ENCODE measurements at places on chromosomes 11 and 22.
A peak's percentile ranks its signal among the peaks of the same experiment; 100 is the strongest.

DNA sequence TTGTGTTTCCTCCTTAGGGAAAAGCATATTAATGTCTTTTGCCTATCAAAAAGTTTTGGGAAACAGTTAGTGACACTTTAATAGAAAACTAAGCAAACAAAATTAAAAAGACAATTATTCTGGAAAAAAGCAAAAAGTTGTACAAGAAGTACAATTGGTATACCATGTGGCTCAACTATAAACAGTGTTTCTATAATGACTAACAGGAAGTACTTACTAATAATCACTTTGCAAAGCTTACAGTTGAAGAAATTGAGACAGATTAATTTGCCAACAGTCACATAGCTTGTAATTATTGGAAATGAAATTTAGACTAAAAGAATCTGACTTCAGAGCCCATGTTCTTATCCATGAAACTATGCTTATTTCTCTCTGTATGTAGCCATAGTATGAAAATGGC is 24.7 kb downstream of the PPME1 start:
- DNase-seq = no peak

DNA sequence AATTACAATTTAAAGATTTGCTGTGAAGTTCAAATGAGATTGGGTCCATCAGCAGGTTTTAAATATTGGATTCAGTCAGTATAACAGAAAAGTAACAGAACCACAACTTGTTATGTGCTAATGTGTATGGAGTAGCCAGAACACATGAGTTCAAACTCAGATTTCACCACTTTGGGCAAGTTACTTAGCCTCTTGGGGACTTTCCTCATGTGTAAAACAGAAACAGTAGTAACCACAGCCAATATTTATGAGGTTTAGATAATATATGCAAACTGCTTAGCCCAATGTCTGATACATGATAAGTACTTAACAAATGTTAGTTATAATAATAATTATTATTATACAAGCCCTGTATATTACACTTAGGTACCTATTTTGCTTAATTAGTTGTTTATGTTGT is 21.8 kb upstream of the SLC5A12 start:
- no peak for DNase-seq

GRCh38 chr11:66628061-66628603 is 10.4 kb upstream of the RBM4 start:
- no peak for DNase-seq

DNA sequence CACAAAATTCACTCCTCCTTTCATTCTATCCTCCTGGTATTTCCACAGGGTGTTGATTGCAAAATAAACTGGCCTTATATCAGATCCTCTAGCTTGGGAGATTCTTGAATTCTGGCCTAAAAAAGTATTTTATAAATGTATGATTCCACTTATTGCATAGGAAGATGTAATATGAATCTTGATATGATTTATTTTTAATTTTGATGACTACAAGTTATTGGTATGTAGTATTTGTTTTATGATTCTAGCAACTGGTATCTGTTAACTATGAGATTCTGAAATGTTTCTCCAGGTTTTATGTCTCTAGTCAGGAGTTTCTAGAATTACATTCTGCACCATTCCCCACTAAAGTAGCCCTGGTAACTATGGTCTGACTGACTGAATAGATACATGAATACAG is 373.9 kb upstream of the C11orf87 start:
- no peak for DNase-seq

GRCh38 chr22:36775586-36775963 is 344 bp downstream of the IFT27 start:
- DNase-seq = peak; percentile 9

- DNase-seq = no peak
These were observed 4.6 kb downstream of the PLA2G3 start for GRCh38 chr22:31135706-31136105.

- DNase-seq = no peak
These were observed 10.2 kb upstream of the P4HA3 start for GRCh38 chr11:74321487-74322188.

GRCh38 chr11:35763765-35764164 is 101.2 kb downstream of the TRIM44 start:
- no peak for DNase-seq

DNA sequence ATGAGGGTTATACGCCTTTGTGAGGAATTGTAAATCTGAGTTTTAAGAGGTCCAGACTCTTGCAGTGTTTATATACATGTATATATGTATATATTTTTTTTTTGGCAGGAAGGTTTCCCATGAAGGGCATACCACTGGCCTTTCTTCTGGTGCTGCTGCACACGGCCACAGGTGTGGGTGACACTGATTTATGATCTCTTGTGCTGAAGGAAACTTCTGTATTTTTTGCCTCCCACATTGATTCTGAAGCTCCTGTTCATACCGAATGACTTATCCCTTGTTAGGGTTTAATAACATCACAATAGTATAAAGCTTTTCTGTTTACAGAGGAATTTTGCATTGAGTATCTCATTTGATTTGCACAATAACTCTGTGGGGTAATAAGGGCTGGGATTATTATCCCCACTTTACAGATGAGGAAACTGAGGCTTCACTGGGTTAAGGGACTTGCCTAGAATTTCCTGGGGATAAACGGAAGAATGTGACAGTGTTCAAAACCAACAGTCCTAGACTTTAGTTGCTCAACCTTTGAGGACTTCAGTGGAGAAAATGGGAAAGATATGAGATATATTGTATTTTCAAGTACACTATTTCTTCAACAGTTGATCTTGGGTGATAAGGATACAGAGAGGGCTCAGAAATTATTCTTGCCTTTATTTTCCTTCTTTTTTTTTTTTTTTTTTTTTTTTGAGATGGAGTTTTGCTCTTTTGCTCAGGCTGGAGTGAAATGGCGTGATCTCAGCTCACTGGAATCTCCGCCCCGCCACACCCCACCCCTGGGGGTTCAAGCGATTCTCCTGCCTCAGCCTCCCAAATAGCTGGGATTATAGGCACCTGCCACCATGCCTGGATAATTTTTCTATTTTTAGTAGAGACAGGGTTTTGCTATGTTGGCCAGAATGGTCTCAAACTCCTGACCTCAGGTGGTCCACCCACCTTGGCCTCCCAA is 70.1 kb downstream of the MICAL2 start:
- DNase-seq = no peak

DNA sequence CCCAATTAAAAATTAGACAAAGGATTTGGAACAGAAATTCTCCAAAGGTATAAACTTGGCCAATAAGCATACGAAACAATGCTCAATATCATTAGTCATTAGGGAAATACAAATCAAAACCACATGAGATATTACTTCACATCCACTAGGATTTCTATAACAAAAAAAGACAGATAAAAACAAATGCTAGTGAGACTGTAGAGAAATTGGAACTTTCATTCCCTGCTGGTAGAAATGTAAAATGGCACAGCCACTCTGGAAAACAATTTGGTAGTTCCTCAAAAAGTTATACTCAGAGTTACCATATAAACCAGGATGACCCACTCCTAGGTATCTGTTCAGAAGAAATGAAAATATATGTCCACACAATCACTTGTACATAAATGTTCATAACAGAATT is 71.6 kb downstream of the RPL27A start:
- DNase-seq = no peak

DNA sequence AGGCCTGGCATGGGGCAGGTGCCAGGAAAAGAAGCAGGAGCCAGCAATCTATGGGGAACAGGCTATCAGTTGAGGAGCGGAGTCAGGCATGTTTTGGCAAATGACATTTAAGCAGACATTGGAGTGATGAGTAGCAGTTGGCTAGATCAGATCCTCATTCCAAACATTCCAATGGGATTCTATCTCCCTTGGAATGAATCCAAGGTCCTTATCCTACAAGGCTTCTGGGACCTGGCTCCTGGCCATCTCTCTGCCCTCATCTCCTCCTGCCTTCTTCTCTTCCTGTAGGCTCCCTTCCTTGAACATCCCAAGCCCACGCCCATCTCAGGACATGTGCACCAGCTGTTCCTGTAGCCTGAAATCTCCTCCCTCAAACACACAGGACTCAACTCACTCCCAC is 1074.5 kb downstream of the TBC1D22A start:
- no peak for DNase-seq

DNA sequence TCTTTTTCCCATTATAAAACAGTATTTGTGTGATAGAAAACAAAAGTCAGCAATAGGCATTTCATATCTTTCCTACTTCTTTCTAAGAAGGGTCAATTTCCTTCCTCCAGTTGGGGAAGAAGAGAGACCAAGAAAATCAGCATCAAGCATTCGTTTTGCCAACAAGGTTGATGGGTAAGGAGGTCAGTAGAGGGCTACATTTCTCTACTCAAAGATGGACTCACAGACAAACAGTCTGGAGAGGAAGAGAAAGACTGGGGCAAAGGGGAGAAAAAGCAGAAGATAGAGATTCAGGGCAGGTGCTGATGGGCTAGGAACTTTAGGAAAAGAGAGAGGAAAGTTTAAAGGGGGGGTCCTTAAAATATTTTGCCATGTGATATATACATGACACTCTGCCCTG is 8.6 kb upstream of the MTNR1B start:
- DNase-seq = no peak

- DNase-seq = no peak
These were observed 58.4 kb upstream of the RCN1 start for GRCh38 chr11:32032478-32032877.

DNA sequence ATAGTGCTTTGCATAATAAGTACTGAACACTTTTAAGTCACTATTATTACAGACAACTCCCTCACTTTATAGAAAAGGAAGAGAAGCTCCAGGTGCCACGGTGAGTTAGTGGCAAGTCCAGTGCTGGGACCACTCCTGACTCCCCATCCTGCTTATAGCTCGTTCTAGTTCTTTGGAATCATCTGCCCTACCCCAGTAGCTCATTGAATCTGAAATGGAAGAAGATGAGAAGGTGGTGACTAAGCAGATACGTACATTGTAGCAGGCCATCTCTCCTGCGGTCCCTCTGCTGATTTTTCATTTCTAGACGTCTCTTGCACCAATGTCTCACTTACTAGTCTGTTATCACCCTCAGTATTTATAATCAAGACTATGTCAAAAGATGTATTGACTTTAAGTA is 21.6 kb downstream of the MMP20 start:
- no peak for DNase-seq

GRCh38 chr11:110955776-110956175 is 243.5 kb upstream of the ARHGAP20 start:
- no peak for DNase-seq

GRCh38 chr22:20219667-20220628 is 48.2 kb downstream of the RTN4R start:
- DNase-seq = no peak

GRCh38 chr11:117410861-117411710 is 83.4 kb downstream of the CEP164 start:
- DNase-seq = no peak

DNA sequence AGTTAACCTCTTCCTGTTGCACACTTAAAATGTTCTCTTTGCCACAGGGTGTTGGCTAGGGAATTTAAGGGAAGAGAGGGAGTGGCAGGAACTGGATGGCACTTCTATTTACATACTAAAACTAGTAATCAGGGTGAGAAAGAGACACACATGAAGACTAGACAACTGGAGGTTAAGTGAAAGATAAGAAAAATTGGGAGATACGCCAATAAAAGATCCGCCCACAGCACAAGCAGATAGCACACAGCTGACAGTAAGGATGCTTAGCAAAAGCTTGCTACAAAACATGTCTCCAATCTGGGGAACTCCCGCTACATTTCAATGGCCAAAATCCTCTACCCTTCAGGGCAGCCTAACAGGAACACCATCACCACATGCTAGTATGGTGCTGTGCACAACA is 12.8 kb downstream of the CPSF7 start:
- DNase-seq = no peak

- no peak for DNase-seq
These were observed 250.7 kb upstream of the ARHGAP20 start for GRCh38 chr11:110962921-110963320.

GRCh38 chr11:32255841-32256240 is 165.0 kb downstream of the RCN1 start:
- no peak for DNase-seq

- DNase-seq = no peak
These were observed 28.8 kb downstream of the KLHL22 start for GRCh38 chr22:20466659-20467379.

GRCh38 chr22:39133871-39134270 is 18.6 kb downstream of the CBX7 start:
- DNase-seq = no peak

GRCh38 chr22:25488244-25489020 is 76.0 kb upstream of the GRK3 start:
- no peak for DNase-seq

- no peak for DNase-seq
These were observed 369.6 kb downstream of the TENM4 start for GRCh38 chr11:79071190-79071589.

- DNase-seq = no peak
These were observed 217.1 kb downstream of the CSNK2A3 start for GRCh38 chr11:11135820-11136476.

DNA sequence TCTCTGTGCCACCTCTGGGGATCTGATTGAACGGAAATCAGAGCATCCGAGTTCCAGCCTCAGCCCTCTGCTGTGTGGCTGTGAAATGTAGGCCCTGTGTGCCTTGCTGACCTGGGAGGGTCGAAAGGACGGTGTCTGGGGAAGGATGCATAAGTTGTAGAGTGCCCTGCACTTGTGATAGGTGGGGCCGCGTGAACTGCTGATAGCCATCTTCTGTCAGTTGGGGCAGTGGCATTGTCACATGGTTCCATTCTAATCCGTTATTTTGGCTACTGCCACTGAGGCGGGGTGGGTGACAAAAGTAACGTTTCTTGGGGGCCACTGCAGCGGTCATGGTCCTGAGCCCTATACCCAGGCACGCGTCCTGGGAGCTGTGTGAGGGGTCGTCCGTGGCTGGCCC is 63.4 kb downstream of the LRP5 start:
- DNase-seq = no peak

DNA sequence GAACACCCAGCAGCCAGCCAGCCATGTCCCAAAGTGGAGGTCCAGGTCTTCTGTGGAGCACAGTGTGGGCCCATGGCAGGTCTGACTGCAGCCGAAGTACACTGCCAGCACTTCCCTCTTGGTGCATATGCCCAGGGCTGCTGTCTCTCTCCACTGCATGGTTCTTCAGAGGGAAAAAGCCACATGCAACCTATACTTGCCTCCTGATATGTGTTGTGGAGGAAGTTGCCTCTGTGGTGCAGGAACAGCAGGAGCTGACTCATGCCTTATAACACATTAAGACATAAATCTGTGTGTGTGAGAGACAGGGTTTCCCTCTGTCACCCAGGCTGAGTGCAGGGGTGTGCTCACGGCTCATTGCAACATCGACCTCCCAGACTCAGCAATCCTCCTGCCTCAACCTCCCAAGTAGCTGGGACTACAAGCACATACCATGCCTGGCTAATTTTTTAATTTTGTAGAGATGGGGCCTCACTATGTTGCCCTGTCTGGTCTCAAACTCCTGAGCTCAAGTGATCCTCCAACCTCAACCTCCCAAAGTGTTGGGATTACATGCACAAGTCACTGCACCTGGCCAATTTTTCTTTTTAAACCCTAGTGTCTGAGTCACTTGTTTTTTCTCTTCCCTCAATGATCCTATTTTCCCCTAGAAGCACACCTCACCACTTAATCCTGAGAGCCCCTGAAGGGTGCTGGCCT is 98.8 kb downstream of the MPPED2 start:
- no peak for DNase-seq

DNA sequence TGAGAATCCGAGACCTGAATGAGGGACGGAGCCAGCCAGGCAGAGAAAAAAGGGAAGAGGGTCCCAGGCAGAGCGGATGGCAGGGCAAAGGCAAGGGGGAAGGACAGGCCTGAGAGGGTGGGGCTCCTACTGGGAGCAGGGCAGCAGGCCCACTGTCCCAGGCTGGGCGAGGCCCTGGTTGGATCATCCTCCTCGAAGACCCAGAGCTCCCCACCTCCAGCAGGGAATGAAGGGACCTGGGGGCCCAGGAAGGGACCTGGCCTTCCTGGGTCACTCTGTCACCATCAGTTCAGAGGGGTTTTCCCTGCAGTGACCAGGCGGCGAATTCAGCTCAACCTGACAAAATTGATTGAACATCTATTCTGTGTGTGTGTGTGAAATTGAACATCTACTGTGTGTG is 4.0 kb downstream of the CD5 start:
- no peak for DNase-seq

All from activated T-helper 1 cell treated with Interleukin-2 at 50 U/mL for 16 hours (primary cell).